ENCODE measurements at places on chromosomes 16 and 17. TPM values are rescaled to one million over a fixed set of nuclear protein-coding genes. Genes with fewer than 3 reads are reported as not detected.

CHST4 gene
- total RNA-seq: not detected

SLC5A11 gene
- not detected for total RNA-seq

MIF4GD gene
- total RNA-seq: 18.1 TPM

HBA1 gene
- total RNA-seq: 780 TPM
